ENCODE measurements at places on chromosomes 5 and 9.

DNA sequence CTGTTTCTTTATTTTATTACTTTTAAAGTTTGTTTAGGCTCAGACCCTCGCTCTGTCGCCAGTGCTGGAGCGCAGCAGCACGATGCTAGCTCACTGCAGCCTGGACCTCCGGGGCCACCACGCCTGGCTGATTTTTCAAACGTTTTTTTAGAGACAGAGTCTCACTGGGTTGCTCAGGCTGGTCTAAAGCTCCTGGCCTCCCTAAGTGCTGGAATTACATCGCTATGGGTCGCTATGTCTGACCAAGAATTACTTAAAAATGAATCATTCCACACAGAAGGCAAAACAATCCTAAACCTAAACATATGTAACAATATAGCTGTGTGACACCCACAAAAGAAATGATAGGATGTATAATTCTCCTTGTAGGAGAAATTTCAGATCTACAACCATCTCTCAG, 86.9 kb upstream of the SIMC1 start:
- DNase-seq, result no peak

GRCh38 chr5:137296213-137296781, 202.8 kb downstream of the SPOCK1 start:
- DNase-seq, result no peak

DNA sequence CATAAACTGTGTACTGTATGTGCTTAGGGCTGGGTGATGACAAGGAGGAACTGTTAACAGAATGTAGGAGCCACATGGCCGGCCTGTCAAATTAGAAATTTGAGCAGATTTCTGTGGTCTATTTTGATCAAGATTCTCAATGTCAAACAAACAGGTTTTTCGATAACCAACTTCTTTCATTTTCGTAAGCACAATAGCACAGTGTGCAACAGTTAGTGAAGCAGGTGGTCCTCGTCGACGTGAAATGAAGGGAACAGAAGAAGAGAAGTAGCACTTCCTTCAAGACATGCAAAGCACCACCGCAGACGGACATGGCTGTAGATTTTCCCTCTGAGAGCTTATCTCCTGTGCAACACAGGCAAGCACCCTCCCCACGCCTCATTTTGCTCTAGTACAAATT, 252.1 kb downstream of the CRB2 start:
- DNase-seq, result no peak

- no peak for DNase-seq
These were observed 36.4 kb downstream of the RNF180 start for GRCh38 chr5:64201996-64202395.

DNA sequence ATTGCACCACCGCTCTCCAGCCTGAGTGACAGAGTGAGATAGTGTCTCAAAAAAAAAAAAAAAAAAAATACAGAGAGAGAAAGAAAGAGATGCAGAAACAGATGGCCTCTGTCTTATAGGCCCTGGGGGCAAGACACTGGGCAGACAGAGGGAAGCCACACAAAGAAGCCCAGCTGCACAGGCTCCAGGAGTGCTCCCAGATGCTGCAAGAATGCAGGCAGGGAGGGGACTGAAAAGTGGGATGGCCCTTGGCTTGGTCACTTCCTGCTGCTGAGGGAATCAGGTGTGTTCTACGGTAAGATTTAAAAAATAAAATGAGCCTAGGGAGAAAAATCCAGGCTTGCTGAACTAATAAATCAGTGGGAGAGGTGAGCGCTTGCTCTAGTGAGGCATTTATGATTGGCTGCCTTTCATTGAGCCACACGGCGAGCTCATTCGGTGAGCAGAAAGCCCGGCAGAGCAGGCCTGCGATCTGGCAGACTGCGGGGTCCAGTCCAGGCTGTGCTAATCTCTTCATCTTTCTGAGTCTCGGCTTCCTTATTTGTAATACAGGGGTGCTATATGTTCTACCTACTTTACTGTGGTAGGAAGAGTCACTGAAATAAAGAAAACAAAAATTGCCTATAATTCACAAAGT, 80.6 kb downstream of the RAD23B start:
- no peak for DNase-seq

GRCh38 chr5:170034231-170034630, 53.9 kb upstream of the INSYN2B start:
- no peak for DNase-seq

GRCh38 chr9:133961226-133962165, 30.6 kb downstream of the VAV2 start:
- no peak for DNase-seq

GRCh38 chr5:7794311-7794710, 56.6 kb downstream of the CFAP90 start:
- DNase-seq, result no peak

- no peak for DNase-seq
These were observed 14.6 kb downstream of the NDUFA8 start for GRCh38 chr9:122144836-122145591.

- DNase-seq, result no peak
These were observed 190.4 kb upstream of the GAS1 start for GRCh38 chr9:87137718-87138117.

GRCh38 chr5:78731884-78732283, 83.3 kb upstream of the LHFPL2 start:
- no peak for DNase-seq

DNA sequence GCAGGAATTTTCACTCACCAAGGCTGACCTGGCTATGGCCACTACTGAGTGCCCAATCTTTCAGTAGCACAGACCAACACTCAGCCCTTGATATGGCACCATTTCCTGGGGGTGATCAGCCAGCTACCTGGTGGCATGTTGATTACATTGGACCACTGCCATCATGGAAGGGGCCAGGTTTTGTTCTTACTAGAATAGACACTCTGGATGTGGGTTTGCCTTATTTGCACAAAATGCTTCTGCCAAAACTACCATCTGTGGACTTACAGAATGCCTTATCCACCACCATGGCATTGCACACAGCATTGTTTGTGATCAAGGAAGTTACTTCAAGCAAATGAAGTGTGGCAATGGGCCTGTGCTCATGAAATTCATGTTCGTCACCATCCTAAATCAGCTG, 69.7 kb upstream of the SH3GL2 start:
- DNase-seq, result no peak

DNA sequence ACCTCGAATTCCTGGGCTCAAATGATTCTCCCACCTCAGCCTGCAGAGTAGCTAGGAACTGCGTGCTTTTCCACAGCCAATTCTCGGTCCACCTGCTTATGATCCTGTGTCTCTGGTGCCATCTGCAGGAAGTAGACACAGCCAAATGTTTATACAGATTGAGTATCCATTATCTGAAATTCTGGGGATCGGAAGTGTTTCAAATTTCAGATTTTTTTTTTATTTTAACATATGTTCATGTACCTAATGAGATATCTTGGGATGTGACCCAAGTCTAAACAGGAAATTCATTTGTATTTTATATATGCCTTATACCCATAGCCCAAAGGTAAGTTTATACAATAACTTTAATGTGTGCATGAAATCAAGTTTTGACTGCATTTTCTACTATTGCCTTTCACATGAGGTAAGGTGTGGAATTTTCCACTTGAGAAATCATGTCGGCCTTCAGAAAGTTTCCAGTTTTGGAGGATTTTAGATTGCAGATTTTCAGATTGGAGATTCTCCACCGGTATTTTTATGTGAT, 89.5 kb downstream of the ESM1 start:
- no peak for DNase-seq

GRCh38 chr5:66960369-66961137, 236.0 kb downstream of the CD180 start:
- no peak for DNase-seq

DNA sequence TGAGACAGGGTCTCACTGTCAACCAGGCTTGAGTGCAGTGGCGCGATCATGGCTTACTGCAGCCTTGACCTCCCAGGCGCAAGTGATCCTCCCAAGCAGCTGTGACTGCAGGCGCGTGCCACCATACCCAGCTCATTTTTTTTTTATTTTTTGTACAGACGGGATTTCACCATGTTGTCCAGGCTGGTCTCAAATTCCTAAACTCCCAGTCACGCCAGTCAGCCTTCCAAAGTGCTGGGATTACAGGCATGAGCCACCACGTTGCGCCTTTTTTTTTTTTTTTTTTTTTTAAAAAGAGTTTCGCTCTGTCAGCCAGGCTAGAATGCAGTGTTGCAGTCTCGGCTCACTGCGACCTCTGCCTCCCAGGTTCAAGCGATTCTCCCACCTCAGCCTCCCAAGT, 27.1 kb upstream of the SRP19 start:
- no peak for DNase-seq

GRCh38 chr9:132588098-132588497, 5.7 kb downstream of the BARHL1 start:
- DNase-seq, result no peak

- no peak for DNase-seq
These were observed 41.2 kb upstream of the FLT4 start for GRCh38 chr5:180690562-180690961.

Measured in activated T-helper 1 cell treated with anti-CD3 and anti-CD28 coated beads, Interleukin-2, amount 50 U/mL, for 16 hours (primary cell).